RWPE1 (cell line): ENCODE measurements at places on chromosomes 4 and X.

GRCh38 chr4:181018913-181019312 lies 1224.3 kb upstream of the TENM3 start:
- DNase-seq, result no peak

- DNase-seq, result no peak
Observed at GRCh38 chrX:66544181-66544580, 94.7 kb downstream of the EDA2R start.

- DNase-seq, result no peak
Observed at GRCh38 chr4:21742326-21742725, 206.2 kb downstream of the KCNIP4 start.

DNA sequence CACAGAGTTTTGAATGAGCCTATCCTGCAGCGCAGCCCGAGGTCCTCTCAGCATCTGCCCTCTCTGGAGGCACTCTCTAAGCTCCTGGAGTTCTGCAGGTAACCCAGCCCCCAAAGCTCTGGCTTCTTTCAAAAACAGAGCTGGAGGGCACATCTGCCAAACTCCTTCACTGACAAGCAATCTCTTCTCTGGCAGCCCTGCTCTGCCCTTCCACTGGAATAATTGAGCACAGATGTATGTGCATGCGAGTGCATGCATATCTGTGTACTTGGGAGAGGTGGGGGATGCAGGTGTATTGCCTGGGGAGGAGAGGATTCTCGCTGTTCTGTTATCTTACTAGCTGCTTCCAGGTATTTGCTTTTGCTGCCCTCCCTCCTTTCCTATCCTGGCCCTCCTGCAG lies 22.2 kb upstream of the PLP1 start:
- DNase-seq, result no peak
